Esophagus muscularis mucosa (tissue), 4 donors: ENCODE measurements at places on chromosomes 3 and 15. TPM values are rescaled to one million over a fixed set of nuclear protein-coding genes. Genes with fewer than 3 reads are reported as not detected.

- H3K27me3 ChIP-seq, result no peaks in the 10 kb centered on the region
- H3K4me3 ChIP-seq, result no peak overlapping the region
- H3K36me3 ChIP-seq, result no peaks in the 10 kb centered on the region
- no peak for DNase-seq
- no peak overlapping the region for H3K27ac ChIP-seq
- H3K4me1 ChIP-seq, result no peaks in the 10 kb centered on the region
Measured at GRCh38 chr15:67531379-67531914, 10.5 kb downstream of the C15orf61 start.

- no peaks in the 10 kb centered on the region for H3K36me3 ChIP-seq
- peak; percentile 84 for DNase-seq
- no peaks in the 10 kb centered on the region for H3K27me3 ChIP-seq
- H3K4me1 ChIP-seq, result peaks cover 4% of the 10 kb centered on the region
- H3K4me3 ChIP-seq, result no peak overlapping the region
Measured at GRCh38 chr3:16171009-16171408, 3.5 kb upstream of the GALNT15 start.

Gene SPINT1
- total RNA-seq, result 2.8 TPM

Gene PRRT3
- total RNA-seq, result 2.3 TPM

Gene SAXO2
- 1.3 TPM for total RNA-seq

- no peaks in the 10 kb centered on the region for H3K27me3 ChIP-seq
- no peak overlapping the region for H3K4me3 ChIP-seq
- H3K36me3 ChIP-seq, result no peaks in the 10 kb centered on the region
- no peak for DNase-seq
- H3K4me1 ChIP-seq, result peaks cover 25% of the 10 kb centered on the region
Measured at GRCh38 chr15:31235311-31236183, 91.1 kb upstream of the KLF13 start.

DNA sequence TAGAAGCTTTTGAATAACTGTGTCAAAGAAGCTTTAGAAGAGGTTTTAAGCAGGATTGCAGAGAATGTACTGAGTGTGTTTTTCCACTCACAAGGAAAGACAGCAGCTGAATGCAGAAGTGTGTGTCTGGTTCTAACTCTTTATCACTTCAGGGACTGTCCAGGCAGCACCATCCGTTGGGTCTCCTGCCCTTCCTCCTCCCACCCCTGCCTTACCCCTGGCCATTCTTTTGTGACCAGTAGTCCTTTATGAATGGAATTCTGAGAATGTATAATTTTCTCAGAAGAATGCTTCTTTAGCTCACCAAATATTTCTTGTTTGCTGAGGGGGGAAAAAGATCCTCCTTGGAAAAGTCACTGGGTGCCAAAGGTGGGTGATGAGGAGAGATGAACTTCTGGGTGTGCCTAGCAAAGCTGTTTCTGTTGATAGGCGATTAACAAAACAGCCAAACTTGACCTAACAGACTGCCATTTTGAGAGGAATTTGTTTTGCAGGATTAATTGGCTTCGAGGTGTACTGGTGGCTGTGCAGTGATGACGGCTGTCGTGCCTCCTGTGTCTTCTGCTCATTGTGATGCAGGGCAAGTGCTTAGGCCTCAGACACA lies 70.9 kb downstream of the IGF1R start:
- no peak for DNase-seq
- H3K36me3 ChIP-seq, result no peaks in the 10 kb centered on the region
- H3K4me3 ChIP-seq, result no peak overlapping the region

GRCh38 chr15:74500401-74500800 lies 39.4 kb upstream of the UBL7 start:
- no peak overlapping the region for H3K27ac ChIP-seq
- no peaks in the 10 kb centered on the region for H3K27me3 ChIP-seq
- H3K4me1 ChIP-seq, result no peaks in the 10 kb centered on the region
- no peak overlapping the region for H3K4me3 ChIP-seq
- no peaks in the 10 kb centered on the region for H3K36me3 ChIP-seq

GRCh38 chr3:77464111-77464688 lies 424.3 kb downstream of the ROBO2 start:
- no peaks in the 10 kb centered on the region for H3K27me3 ChIP-seq
- H3K27ac ChIP-seq, result no peak overlapping the region
- H3K4me3 ChIP-seq, result no peak overlapping the region
- no peak for DNase-seq
- peaks cover 12% of the 10 kb centered on the region for H3K4me1 ChIP-seq
- H3K36me3 ChIP-seq, result no peaks in the 10 kb centered on the region

- H3K36me3 ChIP-seq, result peaks cover 6% of the 10 kb centered on the region
- DNase-seq, result no peak
- H3K4me3 ChIP-seq, result no peak overlapping the region
- H3K4me1 ChIP-seq, result no peaks in the 10 kb centered on the region
- no peaks in the 10 kb centered on the region for H3K27me3 ChIP-seq
Measured at GRCh38 chr3:179244878-179245277, 6.0 kb downstream of the KCNMB3 start.

GRCh38 chr15:59686389-59686788 lies 2.7 kb downstream of the BNIP2 start:
- DNase-seq, result no peak
- no peak overlapping the region for H3K4me3 ChIP-seq
- H3K4me1 ChIP-seq, result peaks cover 35% of the 10 kb centered on the region
- H3K27me3 ChIP-seq, result no peaks in the 10 kb centered on the region

- H3K4me3 ChIP-seq, result no peak overlapping the region
- no peaks in the 10 kb centered on the region for H3K36me3 ChIP-seq
- no peaks in the 10 kb centered on the region for H3K27me3 ChIP-seq
- H3K27ac ChIP-seq, result no peak overlapping the region
Measured at GRCh38 chr15:95368191-95368590, 962.3 kb upstream of the NR2F2 start.

GRCh38 chr3:80606073-80606472 lies 838.3 kb upstream of the ROBO1 start:
- H3K4me3 ChIP-seq, result no peak overlapping the region
- H3K36me3 ChIP-seq, result no peaks in the 10 kb centered on the region
- no peak for DNase-seq
- no peak overlapping the region for H3K27ac ChIP-seq
- H3K27me3 ChIP-seq, result no peaks in the 10 kb centered on the region

Gene PLA2G4E
- not detected for total RNA-seq

- H3K4me1 ChIP-seq, result peaks cover 4% of the 10 kb centered on the region
- no peaks in the 10 kb centered on the region for H3K36me3 ChIP-seq
- DNase-seq, result no peak
- H3K27ac ChIP-seq, result no peak overlapping the region
Measured at GRCh38 chr3:100606894-100607512, 2.4 kb upstream of the ADGRG7 start.

Gene CHRNB4
- total RNA-seq, result 0.26 TPM

DNA sequence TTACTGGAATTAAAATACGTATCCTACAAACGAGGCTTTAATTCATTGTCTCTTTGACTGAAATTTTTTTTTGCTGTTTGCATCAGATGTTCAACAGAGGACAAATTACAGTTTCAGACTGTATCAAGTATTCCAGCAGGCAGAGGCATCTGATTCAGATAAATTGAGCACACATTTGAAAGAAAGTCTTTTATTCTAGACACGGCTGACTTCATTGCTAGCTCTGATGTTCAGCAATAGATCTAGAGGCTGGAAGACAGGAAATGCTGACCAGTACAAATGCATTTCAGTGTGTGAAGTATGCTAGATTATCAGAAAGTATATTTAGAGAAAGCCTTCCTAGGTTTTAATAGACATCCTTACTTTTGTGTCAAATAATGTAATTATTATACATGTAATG lies 472.2 kb downstream of the NLGN1 start:
- no peaks in the 10 kb centered on the region for H3K36me3 ChIP-seq
- no peak overlapping the region for H3K27ac ChIP-seq
- H3K4me1 ChIP-seq, result no peaks in the 10 kb centered on the region
- no peak for DNase-seq
- no peaks in the 10 kb centered on the region for H3K27me3 ChIP-seq
- H3K4me3 ChIP-seq, result no peak overlapping the region

Gene SPSB4
- total RNA-seq, result 0.50 TPM

GRCh38 chr3:23811919-23812318 lies 6.2 kb downstream of the UBE2E1 start:
- no peaks in the 10 kb centered on the region for H3K36me3 ChIP-seq
- peaks cover 68% of the 10 kb centered on the region for H3K4me1 ChIP-seq
- H3K27ac ChIP-seq, result no peak overlapping the region
- peak overlapping the region; percentile 68 for H3K4me3 ChIP-seq
- no peaks in the 10 kb centered on the region for H3K27me3 ChIP-seq
- no peak for DNase-seq

Gene GANC
- total RNA-seq, result 22.0 TPM

GRCh38 chr3:185979721-185980121 lies 41.9 kb upstream of the TRA2B start:
- no peak overlapping the region for H3K4me3 ChIP-seq
- no peaks in the 10 kb centered on the region for H3K36me3 ChIP-seq
- no peak overlapping the region for H3K27ac ChIP-seq
- no peak for DNase-seq

- H3K4me1 ChIP-seq, result peaks cover 37% of the 10 kb centered on the region
- peak overlapping the region; percentile 74 for H3K27ac ChIP-seq
- no peaks in the 10 kb centered on the region for H3K36me3 ChIP-seq
- no peaks in the 10 kb centered on the region for H3K27me3 ChIP-seq
- no peak for DNase-seq
Measured at GRCh38 chr3:16448639-16449070, 64.8 kb downstream of the RFTN1 start.

- H3K27me3 ChIP-seq, result no peaks in the 10 kb centered on the region
- DNase-seq, result no peak
Measured at GRCh38 chr15:99732751-99733267, 428 bp downstream of the LYSMD4 start.

Gene PPP1R2
- 95.9 TPM for total RNA-seq

DNA sequence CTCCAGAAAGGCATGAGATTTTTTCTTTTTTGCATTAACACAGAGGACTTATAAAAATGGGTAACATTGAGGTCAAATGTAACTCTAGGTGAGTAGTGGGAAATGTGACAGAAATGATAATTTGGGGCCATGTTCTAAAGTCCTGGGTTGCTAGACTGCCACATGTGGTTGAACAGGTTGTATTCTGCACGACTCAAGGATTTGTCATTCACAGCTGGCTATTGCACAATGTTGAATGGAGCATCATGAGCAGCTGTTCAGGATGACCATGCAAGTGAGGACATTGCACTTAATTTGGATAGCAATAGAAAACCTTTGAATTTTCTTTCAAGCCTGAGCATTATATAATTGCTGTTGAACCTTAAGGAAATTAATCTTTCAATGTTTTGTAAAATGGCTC lies 396.6 kb downstream of the NAALADL2 start:
- no peaks in the 10 kb centered on the region for H3K27me3 ChIP-seq
- H3K27ac ChIP-seq, result no peak overlapping the region
- H3K4me1 ChIP-seq, result no peaks in the 10 kb centered on the region
- H3K4me3 ChIP-seq, result no peak overlapping the region
- H3K36me3 ChIP-seq, result no peaks in the 10 kb centered on the region

DNA sequence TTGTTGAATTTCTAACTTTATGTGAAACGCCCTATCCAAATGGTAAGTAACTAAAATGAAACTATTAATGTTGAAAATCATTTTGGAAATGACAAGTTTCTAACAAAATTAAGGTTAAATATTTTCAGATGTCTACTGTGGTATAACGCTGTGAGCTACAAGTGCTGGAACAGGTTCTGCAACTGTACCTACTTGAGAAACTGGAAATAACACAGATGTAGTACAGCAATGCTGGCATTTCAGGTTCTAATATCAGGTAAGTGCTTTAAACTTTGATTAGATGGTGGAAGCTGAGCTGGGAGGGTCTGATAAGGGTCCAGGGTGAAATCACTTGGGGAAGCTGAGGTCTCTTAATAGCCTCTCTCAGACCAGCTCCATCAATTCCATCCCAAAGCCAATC lies 315.1 kb downstream of the STXBP5L start:
- H3K27me3 ChIP-seq, result no peaks in the 10 kb centered on the region
- H3K27ac ChIP-seq, result no peak overlapping the region
- H3K4me1 ChIP-seq, result no peaks in the 10 kb centered on the region
- no peak for DNase-seq
- H3K36me3 ChIP-seq, result no peaks in the 10 kb centered on the region

Gene MON1A
- 13.3 TPM for total RNA-seq

GRCh38 chr3:40524568-40525285 lies at the start of gene ZNF621:
Gene ZNF621 (plus strand): TSS chr3:40524960. CDS start chr3:40525841, 881 bp downstream.
- no peaks in the 10 kb centered on the region for H3K27me3 ChIP-seq
- H3K36me3 ChIP-seq, result peaks cover 37% of the 10 kb centered on the region
- H3K27ac ChIP-seq, result peak within 1 kb of the TSS; percentile 91
- H3K4me1 ChIP-seq, result peaks cover 21% of the 10 kb centered on the region
- H3K4me3 ChIP-seq, result peak within 1 kb of the TSS; percentile 80
- DNase-seq, result peak; percentile 95

DNA sequence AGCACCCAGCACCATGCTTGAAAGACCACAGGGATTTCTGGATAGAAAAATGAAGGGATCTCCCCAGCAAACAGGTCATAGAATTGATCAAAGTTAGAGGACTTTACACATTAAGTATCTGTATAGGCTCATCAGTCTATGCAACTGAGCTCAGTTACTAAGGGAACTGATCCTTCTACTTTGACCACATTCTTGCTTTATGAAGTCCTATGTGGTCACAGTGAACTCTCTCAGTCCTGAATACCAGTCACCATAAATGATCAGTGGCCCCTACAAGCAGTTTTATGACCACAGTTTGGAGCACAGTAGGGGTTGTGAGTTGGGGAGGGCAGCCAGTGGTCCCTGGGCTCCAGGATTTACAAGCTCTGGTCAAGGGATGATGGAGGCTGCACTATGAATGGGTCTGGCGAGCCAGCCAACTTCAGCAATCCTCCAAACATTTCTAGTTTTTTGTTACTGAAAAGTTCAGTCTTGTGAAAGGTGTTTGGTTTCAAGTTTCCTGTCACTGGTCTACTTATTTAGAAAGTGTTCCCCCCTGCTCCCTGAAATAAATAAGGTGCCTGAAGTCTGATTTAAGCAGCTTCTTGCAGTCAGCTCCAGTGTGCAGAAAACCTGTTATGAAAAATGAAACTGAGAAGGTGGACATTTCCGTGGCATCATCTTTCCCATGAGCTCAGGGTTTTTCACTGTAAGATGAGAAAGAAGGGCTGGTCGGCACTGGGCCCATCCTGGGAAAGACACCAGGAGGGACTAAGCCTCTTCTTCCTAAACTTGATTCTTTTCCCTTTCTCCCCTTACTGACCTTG lies 75.5 kb downstream of the DAPK2 start:
- H3K4me1 ChIP-seq, result peaks cover 51% of the 10 kb centered on the region
- no peaks in the 10 kb centered on the region for H3K36me3 ChIP-seq
- no peak overlapping the region for H3K27ac ChIP-seq
- no peak overlapping the region for H3K4me3 ChIP-seq
- no peak for DNase-seq
- H3K27me3 ChIP-seq, result no peaks in the 10 kb centered on the region

DNA sequence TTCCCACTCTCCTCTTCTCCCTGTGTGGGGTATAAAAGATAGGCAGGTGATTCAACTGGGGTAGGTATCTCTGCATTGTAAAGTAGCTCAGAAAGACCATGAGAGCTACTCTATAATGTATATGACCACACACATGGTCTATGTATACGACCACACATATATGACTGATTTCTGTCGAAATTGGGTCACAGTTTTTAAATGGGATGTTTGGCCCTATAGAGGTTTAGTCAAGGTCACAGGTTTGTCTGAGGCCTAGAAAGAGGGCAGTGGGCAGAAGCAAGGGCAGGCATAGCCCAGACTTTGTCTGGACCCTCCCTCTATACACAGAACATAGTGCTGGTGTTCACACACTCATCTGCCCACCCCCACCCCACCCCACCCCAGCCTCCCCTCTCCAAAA lies 4.4 kb downstream of the LAMP3 start:
- no peak overlapping the region for H3K27ac ChIP-seq
- peaks cover 14% of the 10 kb centered on the region for H3K4me1 ChIP-seq
- no peaks in the 10 kb centered on the region for H3K36me3 ChIP-seq
